ENCODE measurements at places on chromosomes 12 and 14.
A peak's percentile ranks its signal among the peaks of the same experiment; 100 is the strongest.

GRCh38 chr14:100389497-100390104, 66.5 kb downstream of the SLC25A47 start:
- no peak for ATAC-seq

DNA sequence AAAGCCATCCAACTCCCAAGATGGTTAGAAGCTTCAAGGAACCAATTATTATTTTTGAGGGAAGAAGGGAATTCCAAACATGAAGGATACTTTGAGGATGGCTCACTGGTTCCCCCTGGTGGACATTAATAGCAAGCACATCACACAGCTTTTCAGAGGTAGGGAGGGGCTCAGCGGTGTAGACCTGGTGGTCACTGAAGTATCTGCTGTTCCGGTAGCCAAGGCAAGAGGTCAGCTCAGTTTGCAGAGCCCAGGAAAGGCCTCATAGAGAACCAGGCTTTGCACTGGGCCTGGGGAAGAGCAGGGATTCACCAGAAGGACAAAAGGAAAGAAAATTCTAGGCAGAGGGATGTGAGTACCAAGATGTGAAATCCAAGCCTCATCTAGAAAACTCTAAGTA, 118.7 kb downstream of the KSR2 start:
- no peak for ATAC-seq

DNA sequence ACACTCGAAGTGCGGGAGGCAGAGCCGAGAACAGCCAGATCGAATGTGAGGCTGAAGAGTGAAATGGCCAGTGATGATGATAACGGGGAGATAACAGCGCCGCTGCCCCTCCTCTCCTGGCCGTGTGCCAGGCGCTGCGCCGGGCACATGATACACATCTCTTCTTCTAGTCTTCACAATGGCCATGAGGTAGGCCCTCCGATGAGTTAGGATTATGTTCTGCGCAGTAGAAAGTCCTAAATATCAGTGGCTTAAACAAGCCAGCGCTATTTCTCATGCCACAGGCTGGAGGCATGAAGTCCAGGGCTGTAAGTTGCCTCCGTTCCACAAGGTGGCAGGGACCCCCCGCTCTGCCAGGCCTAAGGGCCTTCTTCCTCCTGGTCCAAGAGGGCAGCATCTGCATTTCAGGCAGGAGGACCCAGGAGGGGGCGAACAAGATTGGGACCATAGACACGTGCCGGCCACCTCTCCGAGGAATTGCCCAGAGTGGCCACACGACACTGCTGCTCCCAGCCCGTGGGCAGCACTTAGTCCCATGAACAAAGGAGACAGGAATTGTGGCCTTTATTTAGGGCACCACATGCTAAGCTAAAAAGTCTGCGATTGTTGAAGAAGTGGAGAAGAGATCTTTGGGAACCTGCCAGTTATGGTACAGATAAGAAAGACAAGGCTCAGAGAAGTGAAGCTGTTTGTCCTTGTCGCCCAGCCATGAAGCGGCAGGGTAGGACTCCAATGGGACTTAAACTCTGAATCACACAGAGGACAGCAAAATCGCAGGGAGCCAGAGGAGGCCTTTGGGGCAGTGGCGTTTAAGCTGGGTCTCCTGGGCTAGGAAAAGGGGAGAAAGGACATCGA, 10.9 kb upstream of the HVCN1 start:
- no peak for ATAC-seq

DNA sequence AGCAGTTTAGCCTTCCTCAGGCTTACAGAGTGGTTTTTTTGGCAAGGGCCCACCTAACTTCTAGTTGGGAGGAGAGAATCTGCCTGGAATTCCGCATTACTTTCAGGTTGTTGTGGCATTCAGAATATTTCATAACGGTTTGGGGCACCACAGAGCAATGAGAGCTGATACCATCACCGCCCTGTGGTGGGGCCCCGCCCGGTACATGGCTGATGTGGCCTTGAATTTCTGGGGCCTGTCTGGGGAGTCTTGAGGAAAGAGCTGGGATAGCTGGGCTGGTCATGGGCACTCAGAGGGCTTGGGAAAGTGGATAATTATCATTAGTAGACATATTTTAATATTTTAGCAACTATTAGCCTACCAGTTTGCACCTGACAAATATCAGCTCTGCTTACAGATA, 4.2 kb downstream of the TESPA1 start:
- ATAC-seq = no peak

GRCh38 chr12:50070314-50071060, 13.1 kb downstream of the ASIC1 start:
- peak; percentile 63 for ATAC-seq

DNA sequence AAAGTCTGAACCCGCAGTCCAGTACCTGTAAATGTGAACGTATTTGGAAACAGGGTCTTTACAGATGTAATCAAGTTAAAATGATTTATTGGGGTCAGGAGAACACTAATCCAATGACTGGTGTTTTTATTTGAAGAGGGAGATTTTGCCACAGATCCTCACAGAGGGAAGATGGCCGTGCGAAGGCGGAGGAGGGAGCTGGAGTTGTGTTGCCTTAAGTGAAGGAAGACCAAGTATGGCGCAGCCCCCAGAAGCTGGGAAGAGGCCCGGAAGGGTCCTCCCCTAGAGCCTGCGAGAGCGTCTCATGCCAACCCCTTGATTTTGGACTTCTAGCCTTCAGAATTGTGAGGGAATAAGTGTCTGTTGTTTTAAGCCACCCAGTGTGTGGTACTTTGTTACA, 102.8 kb upstream of the NUDT4 start:
- ATAC-seq = no peak

DNA sequence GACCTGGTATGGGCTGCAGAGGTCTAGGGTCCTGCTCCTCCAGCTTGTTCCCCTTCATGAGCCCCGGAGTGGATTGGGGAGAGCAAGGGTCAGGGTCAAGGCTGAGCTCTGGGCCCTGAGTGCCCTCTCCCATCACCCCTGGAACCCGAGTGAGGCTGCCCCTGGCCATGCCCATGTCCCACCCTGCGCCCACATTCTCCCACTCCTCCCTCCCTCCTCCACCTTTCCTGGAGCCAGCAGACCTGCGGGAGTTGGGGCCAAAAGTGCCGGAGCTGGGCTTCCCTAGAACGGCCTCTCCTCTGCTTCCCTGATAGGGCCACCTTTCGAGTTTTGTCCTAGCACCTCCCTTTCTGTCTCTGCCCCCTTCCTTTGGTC, 590 bp downstream of the SCNN1A start:
- ATAC-seq = no peak

DNA sequence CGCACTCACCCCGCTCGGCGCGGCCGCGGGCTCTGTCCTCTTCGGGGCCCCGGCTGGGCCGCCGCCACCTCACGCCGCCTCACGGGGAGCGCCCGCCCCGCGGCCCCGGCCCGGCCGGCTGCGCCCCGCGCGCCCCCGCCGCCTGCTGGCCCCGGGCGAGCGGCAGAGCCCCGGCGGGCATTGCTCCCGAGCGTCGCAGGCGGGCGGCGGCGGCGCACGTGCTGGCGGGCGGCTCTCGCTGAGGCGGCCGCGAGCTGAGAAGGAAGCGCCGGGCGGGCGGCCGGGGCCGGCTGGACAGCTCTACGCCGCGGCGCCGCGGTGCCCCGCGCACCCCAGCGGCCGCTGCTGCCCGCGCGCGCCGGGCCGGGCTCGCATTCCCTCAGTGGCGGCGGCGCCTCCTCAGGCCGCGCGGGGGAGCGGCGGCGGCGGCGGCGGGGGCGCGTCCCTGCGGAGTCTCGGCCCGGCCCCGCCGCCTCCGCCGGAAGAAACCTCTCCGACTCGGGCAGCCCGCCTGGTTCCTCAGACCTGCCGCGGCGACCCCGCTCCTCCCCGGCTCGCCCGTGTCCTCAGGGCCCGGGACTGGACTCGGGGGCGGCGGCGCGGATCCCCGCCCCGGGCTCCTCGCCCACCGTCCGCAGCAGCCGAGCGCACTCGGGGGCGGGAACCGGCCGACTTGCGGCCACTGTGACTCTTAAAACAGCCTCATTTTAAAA, at the start of gene PITPNM2:
Gene PITPNM2 (minus strand): TSS at position 347 of the 713 bp plus-strand sequence. CDS start 116,500 bp downstream, outside the sequence.
- ATAC-seq = peak; percentile 88

DNA sequence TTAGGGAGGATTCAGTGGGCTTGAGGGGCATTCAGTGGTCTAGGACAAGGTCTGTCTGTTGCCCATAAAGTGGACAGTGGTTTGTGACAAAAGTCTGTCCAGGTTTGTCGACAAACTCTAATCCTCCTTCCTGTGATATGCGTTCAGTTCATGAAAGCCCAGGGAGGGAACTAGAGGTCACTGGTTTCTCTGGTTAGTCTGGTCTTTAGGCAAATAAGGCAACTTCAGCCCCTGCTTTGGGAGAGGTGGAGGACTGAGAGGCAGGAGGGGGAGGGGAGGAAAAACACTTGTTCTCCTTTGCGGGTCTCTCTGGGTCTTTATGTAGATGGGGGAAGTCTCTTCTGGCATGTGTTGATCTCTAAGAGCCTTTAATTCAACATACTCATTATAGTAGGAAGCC, 235.1 kb upstream of the PWP1 start:
- no peak for ATAC-seq

DNA sequence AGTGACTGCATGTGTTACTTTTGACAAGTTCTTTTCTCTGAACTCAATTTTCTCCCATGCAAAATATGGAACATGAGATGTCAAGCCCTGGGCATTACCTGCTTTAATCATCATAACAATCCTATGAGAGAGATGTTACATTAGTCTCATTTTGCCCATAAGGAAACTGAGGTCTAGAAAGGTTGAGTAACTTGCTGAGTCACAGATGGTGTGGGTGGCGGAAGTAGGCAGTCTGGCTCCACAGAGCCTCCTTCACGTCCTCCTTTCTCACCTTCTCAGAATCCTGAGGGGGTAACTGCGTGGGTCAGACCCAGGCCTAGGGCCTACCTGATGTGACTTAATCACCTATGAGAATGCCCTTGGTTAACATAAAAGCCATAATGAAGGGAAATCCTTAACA, 50.7 kb downstream of the TMTC1 start:
- peak; percentile 85 for ATAC-seq

GRCh38 chr14:101418601-101419000, 142.7 kb upstream of the DIO3 start:
- no peak for ATAC-seq

DNA sequence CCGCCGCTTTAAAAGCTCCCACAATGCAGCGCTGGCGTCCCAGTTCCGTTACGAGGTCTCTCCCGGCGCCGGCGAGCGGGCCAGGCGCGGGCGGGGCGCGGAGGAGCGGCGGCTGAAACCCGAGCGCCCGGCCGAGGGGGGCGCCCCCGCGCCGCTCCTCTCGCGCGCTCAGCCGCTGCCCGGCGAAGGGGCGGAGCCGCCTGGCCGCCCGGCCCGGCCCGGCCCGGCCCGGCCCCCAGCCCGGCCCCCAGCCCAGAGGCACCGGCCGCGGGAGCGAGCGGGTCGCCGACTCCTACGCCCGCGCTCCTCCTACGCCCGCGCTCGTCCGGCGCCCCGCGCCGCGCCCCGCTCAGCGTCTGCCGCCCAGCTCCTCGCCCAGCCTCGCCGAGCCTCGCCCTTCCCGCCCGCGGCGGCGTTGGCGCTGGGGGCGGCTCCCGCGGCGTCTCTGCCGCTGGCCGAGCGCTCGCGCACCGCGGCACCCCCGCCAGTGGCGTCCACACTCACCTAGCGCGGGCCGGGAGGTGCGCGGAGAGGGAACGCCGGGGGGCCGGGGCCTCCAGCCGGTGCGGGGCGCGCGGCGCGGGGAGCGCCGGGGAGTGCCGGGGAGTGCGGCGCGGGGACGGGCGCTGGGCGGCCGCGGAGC, at the start of gene RASSF8:
Gene RASSF8 (plus strand): TSS at position 255 of the 643 bp plus-strand sequence. CDS start 96,662 bp downstream, outside the sequence.
- peak; percentile 65 for ATAC-seq
